Fibroblast of pulmonary artery (primary cell): ENCODE measurements at places on chromosomes 2 and 18.

DNA sequence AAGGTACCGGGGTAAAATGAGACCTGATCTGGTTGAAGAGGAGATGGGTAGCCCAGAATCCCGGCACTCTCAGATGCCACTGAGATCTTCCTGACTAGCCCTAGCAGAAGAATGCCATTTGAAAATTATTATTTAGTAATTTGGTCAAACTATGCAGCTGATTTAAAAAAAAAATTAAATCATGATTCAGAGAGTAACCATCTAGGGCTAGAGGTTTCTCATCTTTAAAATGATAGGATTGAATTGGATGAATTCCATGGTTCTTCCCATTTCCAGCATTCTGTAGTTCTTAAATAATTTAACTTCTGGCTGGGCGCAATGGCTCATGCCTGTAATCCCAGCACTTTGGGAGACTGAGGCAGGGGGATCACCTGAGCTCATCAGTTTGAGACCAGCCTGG is 106.1 kb downstream of the MYO1B start:
- no peak for DNase-seq

GRCh38 chr2:163681745-163682144 is 54.1 kb downstream of the FIGN start:
- DNase-seq = peak; percentile 81

GRCh38 chr18:60024857-60025256 is 125.1 kb downstream of the PMAIP1 start:
- DNase-seq = peak; percentile 26

DNA sequence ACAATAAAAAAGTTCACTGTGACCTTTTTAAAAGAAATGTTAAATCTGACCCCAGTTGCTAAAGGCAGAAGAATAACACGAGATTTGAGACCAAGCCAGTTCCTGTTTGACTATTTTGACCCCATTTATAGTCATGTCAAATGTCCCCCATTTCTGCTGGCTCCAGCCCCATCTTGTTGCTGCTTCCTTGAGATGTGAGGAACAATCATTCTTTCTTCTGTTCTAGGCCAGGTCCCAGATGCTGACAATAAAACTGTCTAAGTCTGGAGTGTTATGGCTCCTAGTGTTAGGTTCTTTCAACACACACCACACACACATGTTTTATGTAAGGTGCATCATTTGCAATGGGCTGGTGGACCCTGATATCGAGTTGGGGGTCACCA is 92.0 kb upstream of the CYP1B1 start:
- no peak for DNase-seq

- peak; percentile 40 for DNase-seq
Measured at GRCh38 chr18:23684515-23685197, 4.6 kb upstream of the LAMA3 start.

DNA sequence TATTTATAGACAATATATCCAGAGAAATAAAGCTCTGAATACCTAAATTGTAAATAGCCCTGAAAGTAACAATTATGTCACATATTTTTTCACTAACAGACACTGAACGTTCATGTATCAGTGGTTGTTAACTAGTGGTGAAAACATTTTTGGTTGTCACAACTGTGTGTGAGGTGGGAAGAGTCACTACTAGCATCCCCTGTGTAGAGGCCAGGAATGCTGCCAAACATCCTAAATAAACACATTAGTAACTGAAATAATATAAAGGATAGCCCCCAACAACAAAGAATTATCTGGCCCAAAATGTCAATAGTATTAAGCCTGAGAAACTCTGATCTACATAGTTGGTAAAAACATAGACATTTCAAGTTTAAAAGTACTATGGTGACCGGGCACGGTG is 64.5 kb downstream of the ROCK1 start:
- DNase-seq = no peak

- DNase-seq = no peak
Measured at GRCh38 chr18:50152900-50153299, 42.0 kb downstream of the MYO5B start.

DNA sequence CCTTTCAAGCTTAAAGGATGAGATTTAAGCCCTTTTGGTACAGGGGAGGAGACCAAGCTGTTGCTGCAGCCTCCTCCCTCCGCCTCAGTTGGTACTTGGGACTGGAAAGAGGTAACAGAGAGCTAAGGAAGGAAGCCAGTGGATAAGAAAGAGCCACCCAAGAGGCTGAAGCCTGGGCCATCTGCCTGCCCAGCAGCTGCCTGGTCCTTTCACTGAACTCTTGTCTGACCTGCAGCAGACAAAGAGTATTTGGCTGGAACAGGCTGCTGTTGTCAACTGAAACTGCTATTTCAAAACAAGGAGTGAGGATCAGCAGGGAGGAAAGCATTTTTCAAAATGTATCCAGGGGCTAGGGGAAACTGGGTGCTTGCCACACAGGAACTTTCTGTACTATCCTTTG is 30.3 kb downstream of the TNS1 start:
- peak; percentile 47 for DNase-seq

- DNase-seq = peak; percentile 49
Measured at GRCh38 chr2:195590861-195591205, 66.2 kb upstream of the SLC39A10 start.

DNA sequence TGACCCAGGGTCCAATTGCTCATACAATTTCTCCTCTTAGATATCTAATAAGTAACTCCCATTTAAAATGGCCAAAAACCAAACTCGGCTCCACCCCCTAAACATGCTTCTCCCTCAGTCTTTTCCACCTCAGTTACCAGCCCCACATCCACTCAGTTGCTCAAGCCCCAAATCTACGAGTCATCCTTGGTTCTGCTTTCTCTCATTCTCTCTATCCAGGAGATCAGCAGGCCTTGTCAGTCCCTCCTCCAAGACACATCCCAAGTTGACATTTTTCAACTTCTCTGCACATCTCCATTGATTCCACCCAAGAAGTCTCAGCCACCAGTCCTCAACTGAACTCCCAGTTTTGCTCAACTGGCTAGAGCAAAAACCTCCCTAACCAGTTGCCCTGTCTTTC is 40.5 kb upstream of the RTN4 start:
- peak; percentile 55 for DNase-seq

DNA sequence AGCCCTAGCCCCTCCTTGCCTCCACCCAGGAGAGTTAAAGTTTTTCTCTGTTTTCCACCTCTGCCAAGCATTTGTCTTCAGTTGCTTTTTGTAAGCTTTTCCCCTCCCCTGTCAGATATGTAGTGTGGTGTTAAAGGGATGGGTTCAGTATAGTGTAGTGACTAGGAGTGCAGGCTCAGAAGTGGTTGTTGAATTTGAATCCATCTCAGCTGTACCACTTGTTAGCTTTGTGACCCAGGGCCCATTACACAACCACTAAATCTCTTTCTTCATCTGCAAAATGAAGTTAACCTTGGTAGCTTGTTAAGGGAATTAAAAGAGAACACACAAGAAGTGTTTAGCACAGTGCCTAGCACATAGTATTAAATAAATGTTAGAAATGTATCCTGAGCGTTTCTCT is 56.9 kb downstream of the MAP3K20 start:
- DNase-seq = no peak

DNA sequence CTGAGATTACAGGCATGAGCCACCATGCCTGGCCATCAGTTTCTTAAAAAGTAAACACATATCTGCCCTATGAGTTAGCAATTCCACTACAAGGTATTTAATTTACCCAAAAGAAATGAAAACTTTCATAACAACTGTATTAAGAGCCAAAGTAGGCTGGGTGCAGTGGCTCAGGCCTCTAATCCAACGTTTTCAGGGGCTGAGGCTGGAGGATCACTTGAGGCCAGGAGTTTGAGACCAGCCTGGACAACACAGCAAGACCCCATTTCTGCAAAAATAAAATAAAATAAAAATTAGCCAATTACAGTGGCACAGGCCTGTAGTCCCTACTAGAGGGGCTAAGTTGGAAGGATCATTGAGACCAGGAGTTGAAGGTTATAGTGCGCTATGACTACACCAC is 6.5 kb downstream of the ROCK2 start:
- DNase-seq = no peak

DNA sequence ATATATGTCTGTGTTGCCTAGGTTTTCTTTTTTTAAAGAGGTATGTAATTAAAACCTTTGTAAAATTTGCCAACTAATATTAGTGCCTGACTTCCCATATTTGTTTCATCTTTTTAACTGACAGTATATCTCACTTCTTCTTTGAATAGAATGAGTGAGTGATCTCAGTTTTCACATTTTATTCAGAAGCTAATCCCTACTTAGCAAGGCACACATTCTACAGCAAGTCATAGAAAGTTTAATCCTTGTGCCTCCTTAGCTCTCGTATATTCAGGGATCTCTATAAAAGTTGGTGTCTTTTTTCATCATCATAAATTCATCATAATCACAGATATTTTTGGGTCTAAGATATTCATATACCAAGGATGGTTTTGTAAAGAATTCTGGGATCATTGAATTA is 66.6 kb downstream of the RIF1 start:
- DNase-seq = no peak

GRCh38 chr2:40395169-40396073 is 56.5 kb downstream of the SLC8A1 start:
- DNase-seq = no peak

DNA sequence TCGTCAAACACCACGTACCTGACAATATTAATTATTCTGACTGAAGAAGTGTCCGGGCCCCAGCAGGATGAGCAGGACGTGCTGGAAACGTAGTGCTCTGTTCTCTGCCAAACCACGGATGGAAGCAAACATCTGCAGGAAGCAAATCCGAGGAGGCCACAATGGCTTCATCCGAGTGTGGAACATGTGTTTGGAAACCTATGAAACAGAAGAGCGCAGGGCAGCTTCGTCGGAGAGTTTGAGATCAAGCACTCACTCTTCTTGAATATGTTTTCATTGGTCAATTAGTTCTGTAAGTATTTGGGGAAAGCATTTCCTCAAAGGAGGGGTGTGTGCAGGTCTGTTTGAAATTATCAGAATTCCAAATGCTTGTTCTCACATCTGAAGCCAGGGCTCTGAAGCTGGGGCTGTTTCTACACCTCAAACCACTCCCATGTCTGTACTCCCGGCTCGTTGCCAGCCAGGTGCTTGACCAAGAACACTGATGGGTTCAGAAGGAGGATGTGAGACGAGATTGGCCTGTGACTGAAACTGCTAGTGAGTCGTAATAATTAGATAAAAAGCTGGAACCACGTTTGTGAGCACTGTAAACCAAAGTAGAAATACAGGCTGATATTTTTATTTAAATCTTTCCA is 356.6 kb upstream of the SALL3 start:
- no peak for DNase-seq

DNA sequence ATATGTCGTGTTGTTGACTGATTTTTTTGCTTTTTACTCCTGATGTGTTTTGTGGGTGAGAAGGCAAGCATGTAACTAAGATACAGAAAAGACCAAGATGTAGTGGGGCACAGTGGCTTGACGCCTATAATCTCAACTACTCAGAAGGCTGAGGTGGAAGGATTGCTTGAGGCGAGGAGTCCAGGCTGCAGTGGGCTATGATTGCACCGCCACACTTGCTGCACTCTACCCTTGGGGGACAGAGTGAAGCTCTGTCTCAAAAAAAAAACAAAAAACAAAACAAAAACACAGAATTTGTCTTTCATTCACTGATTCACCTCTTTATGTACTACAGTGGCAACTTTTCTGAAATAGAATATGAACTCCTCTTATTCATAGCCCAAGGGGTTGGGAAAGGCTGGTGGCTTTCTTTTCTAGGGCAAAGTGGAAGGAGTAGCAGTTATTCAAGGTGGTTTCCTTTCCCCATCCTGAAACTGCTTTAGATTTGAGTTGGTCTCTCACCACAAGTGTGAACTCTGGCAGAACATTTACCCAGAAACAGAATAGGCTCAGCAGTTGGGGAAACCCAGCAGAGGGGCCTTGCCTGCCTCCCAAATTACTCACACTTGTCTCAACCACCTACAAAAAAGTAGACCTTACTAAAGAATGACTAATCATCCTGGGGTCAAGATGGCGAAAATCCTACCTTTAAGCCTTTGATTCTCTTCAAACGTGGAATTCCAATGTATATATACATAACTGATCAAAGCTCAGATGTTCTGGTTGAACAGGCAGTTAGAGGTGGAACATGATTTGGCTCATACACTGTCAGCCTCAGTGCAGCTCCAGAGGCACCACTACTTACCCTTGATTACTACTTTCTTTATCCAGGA is 6.5 kb downstream of the TANK start:
- no peak for DNase-seq

- DNase-seq = no peak
Measured at GRCh38 chr18:76449111-76449453, 46.0 kb downstream of the ZNF516 start.

- DNase-seq = no peak
Measured at GRCh38 chr18:26119246-26119645, 14.4 kb upstream of the PSMA8 start.

GRCh38 chr2:203195331-203196036 is 43.3 kb upstream of the CYP20A1 start:
- peak; percentile 59 for DNase-seq

- no peak for DNase-seq
Measured at GRCh38 chr2:219409619-219410018, 8.6 kb upstream of the DES start.

- DNase-seq = no peak
Measured at GRCh38 chr2:240624950-240625621, at the start of gene GPR35. GPR35 (plus strand) TSS chr2:240625480; CDS start chr2:240629953, 4,473 bp downstream.

DNA sequence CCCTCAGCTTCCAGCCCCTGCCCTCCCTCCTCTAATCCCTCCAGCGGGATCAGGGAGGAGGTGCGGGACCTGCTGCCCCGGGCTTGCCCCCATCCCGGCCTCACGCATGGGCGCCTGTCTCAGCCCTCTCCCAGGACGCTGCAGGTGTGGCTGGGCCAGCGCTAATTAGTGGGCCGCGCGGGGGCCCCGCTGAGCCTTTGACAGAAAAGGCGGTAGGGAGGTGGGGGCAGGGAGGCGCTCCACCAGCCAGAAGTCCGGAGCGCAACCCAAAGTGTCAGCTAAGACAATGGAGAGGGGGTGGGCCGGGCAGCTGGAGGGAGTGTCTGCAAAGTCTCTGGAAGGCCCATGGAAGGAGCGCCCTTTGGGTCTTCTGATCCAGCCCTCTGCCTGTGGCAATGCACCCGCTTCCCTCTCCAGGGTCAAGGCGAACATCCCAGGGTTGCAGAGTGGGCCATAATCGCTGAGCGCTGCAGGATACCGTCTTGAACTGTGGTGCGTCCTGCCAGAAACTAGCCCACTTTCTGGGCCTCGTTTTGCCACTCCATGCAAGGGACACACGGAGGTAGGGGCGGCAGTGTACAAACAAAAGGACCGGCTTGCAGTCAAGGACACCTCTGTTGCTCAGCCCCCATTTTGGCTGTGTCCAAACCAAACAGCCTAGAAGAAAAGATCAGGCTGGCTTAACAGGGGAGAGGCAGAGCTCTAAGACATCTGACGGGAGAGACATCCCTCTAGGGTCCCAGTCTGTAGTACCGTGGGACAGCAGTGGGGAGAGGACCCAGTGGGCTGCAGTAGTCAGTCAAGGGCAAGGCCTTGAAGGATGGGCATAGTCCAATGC is 3.5 kb downstream of the ATP6V1B1 start:
- DNase-seq = no peak

DNA sequence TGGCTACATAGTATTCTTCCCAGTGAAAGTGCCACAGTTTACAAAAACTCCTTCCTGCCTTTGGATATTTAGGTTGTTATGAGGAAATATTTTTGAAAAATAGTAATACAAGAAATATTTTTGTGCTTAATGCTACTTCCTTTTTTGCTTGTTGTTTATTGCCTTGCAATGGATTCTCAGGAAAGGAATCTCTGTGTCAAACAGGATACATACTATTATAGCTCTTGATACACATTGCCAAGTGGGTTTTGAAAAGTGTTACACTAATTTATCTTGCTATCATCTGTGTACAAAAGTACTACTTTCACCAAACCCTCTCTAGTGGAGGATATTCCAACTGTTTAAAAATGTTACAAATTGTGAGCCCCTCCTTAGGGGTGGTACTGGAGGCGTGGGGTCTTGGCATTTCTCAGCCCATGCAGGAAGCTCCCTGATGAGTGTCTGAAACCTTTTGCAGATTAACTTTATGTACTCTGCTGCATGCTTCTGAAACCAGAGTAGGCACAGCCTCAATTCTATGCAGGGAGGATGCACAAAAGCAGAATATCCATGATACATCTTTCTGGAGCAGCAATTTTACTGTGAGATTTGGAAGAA is 54.5 kb downstream of the EVA1A start:
- DNase-seq = no peak
